Suprapubic skin (tissue), 4 donors: ENCODE measurements at places on chromosomes 16 and 17.

GRCh38 chr17:8365143-8365542 is 11.4 kb downstream of the KRABD2 start:
- H3K4me3 ChIP-seq: no peak overlapping the region
- peaks cover 31% of the 10 kb centered on the region for H3K36me3 ChIP-seq
- H3K27me3 ChIP-seq: no peaks in the 10 kb centered on the region

DNA sequence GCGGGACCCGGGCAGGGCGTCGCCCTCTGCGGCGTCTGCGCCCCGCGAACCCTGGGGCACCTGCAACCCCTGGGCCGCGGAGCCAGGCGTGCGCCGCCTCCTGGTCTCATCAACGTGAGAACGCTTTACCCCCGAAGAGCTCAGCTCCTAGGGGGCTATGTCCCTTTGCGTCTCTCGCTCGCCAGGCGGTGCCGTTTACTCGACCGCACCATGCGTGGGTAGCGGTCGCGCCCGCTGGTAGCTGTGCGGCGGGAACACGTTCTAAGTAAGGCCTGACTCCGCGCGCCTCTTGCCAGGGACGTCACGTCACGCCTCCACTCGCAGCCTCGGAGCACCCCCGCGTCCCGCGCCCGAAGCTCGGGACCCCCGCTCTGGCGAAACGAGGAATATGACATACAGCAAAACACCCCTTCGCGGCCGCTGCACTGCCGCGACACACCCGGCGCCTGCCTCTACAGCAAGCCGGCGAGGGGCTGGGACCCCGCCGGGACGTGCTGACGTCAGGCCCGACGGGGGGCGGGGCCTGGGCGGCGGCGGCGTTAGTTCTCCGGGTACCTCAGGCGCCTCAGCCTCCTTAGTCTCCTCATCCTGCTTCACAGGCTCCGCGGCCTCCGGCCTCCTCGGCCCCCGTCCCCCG is at the start of gene RAB11FIP3:
Gene RAB11FIP3 (plus strand): TSS at position 568 of the 637 bp plus-strand sequence. CDS start 358 bp downstream, outside the sequence.
- H3K27me3 ChIP-seq: no peaks in the 10 kb centered on the region
- peak within 1 kb of the TSS; percentile 80 for H3K4me3 ChIP-seq
- H3K27ac ChIP-seq: peak within 1 kb of the TSS; percentile 92
- no peaks in the 10 kb centered on the region for H3K36me3 ChIP-seq
- H3K4me1 ChIP-seq: peaks cover 39% of the 10 kb centered on the region

DNA sequence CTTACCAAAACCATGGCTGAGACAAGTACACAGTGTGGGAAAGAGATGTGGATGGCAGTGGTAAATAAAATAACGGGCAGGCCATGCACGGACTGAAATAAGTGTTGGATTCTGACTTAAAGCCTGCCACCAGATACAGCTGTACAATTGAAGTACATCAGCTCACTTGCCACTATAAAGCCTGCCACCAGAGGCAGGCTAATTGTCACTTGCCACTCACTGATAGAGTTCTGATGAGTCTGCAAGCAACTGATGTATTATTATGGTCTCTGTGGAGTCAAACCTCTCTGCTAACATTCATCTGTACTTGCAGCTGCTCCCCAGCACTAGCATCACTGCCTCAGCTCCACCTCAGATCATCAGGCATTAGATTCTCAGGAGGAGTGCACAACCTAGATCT is 93.0 kb downstream of the CYTH1 start:
- no peak overlapping the region for H3K27ac ChIP-seq
- no peaks in the 10 kb centered on the region for H3K4me1 ChIP-seq
- H3K27me3 ChIP-seq: no peaks in the 10 kb centered on the region

DNA sequence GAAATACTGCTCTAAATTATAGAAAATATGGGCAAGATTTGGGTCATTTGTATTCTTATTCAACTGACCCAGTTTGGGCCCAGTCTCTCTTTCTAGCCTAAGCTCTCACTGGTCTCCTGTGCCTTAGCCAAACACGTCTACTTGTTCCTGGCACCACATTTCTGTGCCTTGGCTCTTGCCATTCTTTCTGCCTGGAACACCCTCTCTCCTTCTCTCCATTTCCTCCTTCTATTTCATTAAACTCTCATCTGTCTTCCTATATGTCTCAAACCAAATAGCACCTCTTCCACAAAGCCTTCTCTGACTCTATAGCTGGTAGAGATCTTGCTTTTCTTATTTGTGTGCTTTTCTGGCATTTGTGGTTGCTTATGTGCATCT is 37.7 kb upstream of the NUFIP2 start:
- no peak overlapping the region for H3K4me3 ChIP-seq
- no peaks in the 10 kb centered on the region for H3K27me3 ChIP-seq
- H3K4me1 ChIP-seq: no peaks in the 10 kb centered on the region
- H3K36me3 ChIP-seq: no peaks in the 10 kb centered on the region
- H3K27ac ChIP-seq: no peak overlapping the region
- DNase-seq: no peak

DNA sequence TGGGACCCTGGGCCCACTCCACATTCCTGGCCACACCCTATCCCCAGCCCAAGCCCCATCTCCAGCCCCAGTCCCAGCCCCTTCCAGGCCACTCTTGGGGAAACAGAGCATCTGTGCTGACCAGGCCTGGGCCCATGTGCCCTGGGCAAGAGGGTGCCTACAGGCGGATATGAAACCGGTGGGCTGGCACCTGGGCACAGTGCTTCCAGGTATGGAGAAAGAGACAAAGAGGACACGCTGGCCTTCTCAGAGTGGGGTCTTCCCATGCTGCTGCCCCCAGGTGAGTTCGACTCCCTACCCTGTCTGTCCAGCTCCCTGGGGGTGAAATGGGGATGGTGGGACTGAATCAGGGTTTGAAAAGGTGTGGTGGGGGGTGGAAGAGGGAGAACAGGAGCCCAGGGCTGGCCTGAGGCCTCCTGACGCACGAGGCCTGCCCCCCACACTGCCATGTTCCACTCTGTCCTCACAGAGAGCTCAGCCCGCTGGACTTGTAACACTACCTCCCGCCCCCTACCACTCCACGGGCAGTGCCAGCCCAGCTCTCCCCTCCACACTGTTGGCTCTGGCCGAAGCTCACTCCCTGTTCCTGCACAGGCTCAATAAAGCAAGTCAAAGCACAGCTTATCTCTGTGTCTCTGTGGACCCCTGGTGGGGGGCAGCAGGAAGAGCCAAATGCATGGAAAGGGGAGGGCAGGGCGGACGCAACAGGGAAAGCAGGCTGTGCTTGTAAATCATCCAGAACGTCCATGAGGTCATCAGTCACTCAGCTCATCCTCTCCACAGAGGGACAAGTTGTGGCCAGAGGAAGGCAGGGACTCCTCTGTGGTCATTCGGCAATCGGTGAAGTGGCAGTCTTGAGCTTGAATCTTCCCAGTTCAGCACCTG is 71.1 kb upstream of the TMEM97 start:
- H3K36me3 ChIP-seq: no peaks in the 10 kb centered on the region
- H3K4me1 ChIP-seq: peaks cover 10% of the 10 kb centered on the region
- H3K27me3 ChIP-seq: no peaks in the 10 kb centered on the region
- no peak for DNase-seq
- H3K27ac ChIP-seq: no peak overlapping the region
- no peak overlapping the region for H3K4me3 ChIP-seq

- H3K36me3 ChIP-seq: no peaks in the 10 kb centered on the region
- H3K27ac ChIP-seq: peak overlapping the region; percentile 37
- DNase-seq: no peak
- H3K4me1 ChIP-seq: peaks cover 71% of the 10 kb centered on the region
- no peak overlapping the region for H3K4me3 ChIP-seq
- H3K27me3 ChIP-seq: no peaks in the 10 kb centered on the region
Measured at GRCh38 chr17:18992454-18993130, 12.0 kb downstream of the FAM83G start.
